Cortex of kidney (tissue), 1 donor: ENCODE measurements at places on chromosomes 4 and X.

DNA sequence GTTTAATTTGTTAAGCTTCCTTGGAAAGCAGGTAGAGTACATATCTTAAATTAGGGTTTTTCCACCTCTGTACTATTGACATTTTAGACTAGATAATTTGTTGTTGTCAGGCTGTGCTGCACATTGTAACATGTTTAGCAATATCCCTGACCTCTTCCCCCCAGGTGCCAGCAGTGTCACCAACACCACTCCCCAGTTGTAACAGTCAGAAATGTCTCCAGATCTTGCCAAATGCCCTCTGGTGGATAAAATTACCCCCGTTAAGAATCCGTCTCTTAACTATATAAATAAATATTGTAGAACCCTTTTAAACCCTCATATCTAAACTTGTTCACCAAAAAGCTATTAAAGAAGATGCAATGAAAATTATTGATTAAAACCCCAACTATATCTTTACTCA is 161.5 kb downstream of the ARHGAP6 start:
- DNase-seq, result no peak

DNA sequence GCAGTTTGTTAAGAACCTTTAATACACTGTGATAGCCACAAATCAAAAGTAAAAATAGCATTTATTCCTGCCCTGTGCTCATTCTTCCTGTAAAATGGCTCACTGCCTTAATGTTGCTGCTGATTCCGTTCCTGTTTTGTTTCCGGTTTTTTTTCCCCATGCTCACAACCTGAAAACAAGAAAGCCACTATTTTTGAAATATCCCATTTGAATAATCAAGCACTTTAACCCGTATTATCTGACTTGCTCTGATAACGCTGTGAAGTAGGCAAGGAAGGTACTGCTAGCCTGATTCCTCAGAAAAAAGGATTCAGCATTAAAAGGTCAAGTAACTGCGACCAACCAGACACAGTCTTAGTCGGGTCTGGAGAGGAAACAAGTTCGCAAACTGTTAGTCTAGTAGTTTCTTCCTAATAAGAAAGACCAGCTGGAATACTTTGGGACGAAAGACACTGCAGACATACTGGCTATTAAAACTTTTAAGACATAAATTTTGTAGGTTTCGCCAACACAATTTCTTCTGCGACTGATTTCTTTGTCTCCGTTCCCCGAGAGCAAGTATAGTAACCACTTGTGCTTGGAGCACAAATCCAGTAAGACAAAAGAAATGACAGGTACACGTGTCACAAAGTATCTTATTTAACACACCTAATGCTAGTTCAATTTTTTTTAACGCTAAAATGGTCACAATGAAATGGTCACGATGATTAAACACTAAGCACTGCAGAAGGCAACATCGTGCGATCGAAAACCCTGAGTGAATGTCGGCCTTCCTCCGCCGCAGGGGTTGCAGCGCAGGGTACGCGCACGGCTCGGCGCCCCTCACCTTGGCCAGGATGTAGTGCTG is 802 bp downstream of the COX18 start:
- DNase-seq, result no peak

DNA sequence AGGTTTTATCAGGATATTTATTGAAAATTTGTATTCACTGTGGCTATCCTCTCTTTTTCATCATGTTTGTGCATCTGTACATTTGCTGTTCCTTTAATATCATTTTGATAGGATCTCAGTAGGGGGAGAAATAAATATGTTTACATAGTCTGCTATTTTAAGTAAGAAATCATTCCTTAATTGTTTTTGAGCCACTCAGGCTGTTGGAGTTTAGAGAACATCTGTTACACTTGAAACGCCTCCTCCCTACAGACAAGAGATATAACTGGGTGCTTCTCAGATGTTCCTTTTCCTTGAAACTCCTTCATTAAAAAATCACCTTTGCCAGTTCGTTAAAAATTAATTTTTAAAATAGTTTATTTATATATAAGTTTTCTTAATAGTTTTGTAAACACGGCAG is 59.4 kb downstream of the QRFPR start:
- no peak for DNase-seq

DNA sequence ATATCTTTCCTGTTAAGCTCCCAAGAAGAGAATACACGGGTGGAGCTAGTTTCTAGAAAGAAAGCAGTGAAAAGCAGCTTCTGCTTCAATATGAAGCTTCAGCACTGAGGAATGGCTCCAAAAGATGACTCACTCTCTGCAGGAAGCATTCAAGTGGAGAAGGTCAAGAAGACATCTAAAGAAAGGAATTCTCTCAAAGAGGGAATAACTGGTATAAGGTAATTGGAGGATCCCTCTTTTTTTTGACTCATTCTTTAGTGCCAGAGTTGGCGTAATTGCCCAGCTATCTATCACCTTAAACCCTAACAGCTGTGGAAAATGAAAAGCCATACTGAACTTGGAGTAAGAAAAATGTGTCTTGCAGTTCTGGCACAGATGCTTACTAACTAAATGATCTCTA is 3.5 kb downstream of the EDA2R start:
- DNase-seq, result no peak

DNA sequence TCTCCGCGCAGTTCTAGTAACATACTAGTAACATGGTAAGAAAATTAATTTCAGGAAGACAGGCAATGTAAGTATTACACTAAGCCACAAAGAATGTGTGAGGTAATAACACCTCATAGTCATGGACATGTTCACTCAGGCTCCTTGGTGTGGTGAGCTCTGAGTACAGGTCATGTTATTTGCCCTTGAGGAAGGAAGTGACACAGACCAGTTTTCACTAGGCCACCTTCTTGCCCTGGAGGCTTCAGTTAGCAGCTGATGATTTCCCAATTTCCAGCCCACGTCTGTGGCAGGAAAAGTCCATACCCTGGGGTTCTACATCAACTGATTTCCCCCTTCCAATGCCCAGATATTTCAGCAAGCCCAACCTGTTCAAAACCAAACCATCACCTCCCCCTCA is 6.7 kb downstream of the APOO start:
- DNase-seq, result no peak
